NCI-H1417 treated with DMSO at 0.1 percent for 48 hours (cell line): ENCODE measurements at places on chromosomes 1 and 21.

GRCh38 chr1:228317411-228317828, 89.2 kb downstream of the TRIM11 start:
- no peak for DNase-seq

DNA sequence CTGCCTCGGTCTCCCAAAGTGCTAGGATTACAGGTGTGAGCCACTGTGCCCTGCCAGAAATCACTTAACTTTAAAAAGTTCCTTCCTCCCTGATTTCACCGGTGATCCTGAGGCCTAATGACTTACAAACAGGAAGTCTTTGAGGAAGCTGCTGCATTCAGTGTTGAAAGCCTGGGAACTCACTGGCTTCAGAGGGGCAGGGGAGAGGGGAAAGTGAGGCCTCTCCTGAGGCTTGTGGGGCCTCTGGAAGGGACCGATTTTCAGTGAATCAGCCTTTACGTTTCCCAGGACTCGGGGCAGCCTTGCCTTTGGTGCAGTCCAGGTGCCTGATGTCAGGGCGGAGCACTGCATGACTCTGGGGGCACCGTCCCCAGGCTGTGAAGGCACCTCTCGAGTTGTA, 30.1 kb upstream of the ARHGEF10L start:
- DNase-seq = no peak

- DNase-seq = no peak
Measured at GRCh38 chr1:12031039-12031980, 12.0 kb downstream of the MIIP start.

- no peak for DNase-seq
Measured at GRCh38 chr1:58895559-58896145, 111.8 kb upstream of the JUN start.

DNA sequence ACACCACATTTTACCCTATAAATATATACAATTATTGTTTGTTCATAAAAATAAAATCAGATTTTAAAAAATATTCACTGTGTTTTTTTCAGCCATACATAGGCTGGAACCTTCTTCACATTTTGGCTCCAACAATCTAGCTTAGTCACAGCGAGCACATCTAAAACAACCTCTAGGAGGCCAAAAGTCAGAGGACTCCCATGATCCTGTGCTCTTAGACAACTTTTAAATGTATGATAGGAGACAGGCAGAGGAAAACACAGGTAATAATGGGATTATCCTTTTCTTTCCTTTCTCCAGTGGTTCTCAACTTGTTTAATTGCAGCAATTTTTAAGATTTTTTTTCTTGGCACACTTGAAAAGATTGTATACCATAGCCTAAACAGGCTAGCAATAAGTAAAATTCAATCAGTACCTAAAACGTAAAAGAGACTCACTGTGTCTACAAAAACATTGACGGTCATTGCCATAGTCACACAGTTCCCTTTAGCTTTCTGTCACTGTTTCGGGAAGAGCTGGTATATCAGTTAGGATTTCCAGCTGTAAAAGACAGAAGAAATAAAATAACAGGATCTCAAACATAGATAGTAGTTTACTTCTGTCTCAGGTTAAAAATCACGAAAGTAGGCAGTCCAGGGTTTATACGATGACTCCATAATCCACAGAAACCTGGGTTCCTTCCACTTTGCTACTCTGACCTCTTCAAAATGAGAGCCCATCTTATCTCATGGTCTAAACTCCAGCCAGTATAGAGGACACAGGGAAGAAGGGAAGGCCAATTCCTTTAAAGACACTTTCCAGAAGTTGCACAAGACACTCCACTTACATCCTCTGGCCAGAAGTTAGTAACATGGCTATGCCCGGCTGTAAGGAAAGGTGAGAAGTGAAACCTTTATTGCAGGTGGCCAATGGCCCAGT, 39.2 kb upstream of the CR1L start:
- no peak for DNase-seq

DNA sequence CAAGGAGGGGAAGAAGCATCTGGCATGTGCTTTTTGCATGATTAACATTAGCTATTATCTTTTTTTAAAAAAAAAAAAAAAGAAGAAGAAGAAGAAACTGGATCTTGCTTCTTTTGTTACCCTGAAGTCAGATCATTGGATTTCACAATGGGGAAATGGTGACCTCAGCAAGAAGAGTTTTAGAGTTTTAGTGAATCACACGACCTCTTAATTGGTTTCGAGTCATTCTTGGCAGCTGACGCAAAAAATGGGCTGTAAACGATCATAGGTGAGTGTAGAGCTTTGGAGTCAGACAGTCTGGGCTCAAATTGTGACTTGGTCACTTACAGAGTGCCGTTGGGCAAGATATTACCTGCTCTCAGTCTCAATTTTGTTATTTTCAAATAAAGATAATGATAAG, 33.3 kb upstream of the PGBD5 start:
- no peak for DNase-seq

DNA sequence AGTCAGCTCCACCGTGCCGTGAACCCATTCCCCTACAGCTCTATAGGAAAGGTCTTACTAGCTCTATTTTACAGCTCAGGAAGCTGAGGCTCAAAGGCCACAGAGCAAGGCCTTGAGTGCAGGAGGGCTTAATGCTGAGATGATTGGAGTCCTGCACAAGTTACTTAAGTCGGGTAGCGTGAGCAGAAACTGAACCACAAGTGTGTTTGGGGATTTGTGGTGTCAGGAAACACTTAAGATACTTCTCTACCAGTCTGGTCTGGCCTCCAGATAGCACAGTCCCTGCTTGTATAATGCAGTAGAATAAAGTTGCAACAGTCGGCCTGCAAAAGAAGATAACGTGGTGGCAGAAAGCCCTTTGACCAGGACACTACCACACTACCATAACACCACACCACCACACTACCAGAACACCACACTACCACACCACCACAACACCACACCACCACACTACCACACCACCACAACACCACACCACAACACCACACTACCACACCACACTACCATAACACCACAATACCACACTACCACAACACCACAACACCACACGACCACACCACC, 118.1 kb downstream of the SPSB1 start:
- no peak for DNase-seq

DNA sequence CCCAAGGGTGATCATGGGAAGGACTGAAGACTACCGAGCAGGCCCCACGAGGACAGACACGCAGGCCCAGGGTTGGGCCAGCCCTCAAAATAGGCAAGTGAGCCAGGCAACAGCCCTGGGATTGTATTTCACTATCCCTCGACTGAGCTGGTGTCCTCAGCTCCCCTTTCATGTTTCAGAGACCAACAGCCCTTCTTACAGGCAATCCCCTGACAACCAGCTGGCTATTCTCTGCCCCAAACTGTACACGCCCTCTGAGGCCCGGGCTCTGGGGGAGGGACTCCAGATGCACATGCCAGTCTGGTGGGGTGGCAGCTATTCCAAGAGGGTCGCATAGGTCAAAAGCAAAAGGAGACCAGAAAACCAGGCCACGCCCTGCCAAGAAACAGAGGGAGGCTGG, 243.0 kb downstream of the TOMM20 start:
- DNase-seq = no peak

DNA sequence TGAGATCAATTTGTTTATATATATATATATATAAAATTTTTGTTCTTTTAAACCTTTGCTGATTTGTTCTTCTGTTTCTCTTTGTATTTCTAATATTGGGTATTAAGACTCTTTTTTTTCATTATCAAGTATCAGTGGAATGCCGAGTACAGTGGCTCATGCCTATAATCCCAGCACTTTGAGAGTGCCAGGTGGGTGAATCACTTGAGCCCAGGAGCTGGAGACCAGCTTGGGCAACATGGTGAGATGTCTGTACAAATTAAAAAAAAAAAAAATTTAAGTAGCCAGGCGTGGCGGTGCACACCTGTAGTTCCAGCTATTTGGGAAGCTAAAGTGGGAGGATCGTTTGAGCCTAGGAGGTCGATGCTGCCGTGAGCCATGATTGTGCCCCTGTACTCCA, 67.1 kb downstream of the MAST2 start:
- DNase-seq = no peak

- no peak for DNase-seq
Measured at GRCh38 chr1:26017606-26018005, 4.0 kb upstream of the EXTL1 start.

DNA sequence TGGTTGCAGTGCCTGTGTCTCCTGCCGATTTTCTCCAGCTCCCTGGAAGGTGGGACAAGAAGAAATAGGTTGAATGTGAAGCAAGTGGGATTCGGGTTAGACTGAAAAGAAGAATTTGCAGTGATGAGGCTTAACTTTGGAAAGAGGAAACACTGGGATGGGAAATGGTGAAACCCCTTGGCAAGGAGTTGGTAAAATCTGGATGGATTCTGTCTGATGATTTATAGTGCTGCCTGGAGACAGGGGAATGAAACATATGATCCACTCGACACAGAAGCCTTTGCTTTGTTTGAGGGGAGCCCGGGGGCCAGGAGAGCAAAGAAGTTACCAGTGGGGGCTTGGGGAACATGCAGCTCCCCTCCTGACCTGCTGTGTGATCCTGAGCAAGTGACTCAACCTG, 67.2 kb downstream of the UBIAD1 start:
- no peak for DNase-seq

DNA sequence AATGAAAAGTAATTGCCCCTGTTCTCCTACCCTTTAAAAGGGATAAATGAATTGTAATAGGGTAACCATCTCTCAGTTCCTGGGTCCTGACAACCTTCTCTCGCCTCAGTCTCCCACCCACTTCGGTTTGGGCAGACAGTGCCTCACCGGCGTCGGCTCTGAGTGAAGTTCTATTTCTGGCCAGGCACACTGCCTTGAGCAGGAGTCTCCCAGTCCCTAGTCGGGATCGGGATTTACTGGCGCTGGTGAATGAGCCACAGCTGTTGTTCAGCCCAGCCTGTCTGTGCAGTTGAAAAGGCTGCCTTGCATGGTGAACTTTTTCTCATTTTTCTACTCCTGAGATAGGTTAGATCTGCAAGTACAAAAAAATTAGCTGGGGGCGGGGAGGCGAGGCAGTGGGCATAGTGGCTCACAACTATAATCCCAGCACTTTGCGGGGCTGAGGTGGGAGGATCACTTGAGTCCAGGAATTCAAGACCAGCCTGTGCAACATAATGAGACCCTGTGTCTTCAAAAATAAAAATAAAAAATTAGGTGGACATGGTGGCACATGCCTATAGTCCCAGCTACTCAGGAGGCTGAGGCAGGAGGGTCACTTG, 7.4 kb downstream of the PLEKHM2 start:
- DNase-seq = no peak

- DNase-seq = peak; percentile 94
Measured at GRCh38 chr1:39845569-39846566, 37.4 kb downstream of the TRIT1 start.

- no peak for DNase-seq
Measured at GRCh38 chr1:178486100-178487069, 10.4 kb downstream of the CLEC20A start.

DNA sequence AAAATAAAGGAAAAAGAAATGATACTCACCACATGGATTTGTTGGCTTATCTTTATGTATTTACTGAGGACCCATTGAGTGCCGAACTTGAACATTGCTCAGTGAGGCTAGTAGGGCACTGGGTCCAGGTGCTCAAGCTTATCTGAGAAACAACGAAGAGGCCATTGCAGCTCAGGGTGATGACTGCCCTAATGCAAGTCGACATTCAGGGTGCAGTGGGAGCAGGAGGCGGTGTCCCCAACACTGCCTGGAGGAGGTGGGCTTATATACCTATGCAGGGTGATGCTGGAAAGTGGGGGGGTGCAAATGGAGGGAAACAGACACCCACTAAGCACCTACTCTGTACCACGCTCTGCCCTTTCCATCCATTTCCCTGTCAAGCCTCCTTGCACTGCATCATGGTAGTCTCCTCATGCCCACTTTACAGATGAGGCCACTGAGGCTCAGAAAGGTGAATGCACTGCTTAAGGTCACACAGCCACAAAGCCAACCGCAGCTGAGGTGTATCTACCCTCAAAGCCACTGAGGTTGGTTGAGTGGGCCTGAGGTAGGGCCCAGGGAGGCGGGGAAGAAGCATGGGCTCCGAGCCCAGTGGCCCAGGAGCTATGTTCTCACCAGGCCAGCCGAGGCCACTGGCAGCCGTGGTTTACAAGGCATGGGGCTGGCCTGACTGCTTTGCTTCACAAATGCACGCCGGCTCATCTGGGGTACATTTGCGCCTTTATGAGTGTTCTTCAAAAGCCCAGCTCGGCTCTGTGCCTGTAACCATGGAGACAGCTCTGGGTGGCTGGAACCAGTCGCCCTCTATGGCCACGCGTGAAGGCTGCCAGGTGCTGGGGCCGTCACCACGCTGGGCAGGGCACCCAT, 103.8 kb downstream of the EPHB2 start:
- DNase-seq = peak; percentile 22

- no peak for DNase-seq
Measured at GRCh38 chr1:84171481-84171880, 27.4 kb downstream of the PRKACB start.

- DNase-seq = no peak
Measured at GRCh38 chr1:61742620-61743430, 545 bp downstream of the PATJ start.

GRCh38 chr1:171226747-171227370, 21.4 kb upstream of the FMO1 start:
- peak; percentile 10 for DNase-seq

DNA sequence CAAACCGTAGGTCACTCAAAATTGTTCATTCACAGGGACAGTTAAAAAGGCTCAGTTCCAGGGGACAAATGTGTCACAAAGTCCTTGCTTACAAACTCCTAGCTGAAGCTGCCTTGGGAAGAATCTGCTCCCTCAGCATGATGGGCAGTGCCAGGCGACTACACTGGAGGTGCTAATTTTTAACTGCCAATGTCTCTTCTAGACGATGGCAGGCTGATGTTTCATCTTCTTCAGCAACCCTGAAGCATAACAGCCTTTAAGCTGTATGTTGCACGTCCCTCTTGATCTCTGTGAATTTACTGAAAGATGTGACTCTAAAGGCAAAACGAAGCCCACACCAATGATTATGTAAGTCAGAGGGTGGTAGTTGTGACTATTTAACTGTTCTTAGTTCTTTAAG, 11.3 kb downstream of the COA7 start:
- no peak for DNase-seq

GRCh38 chr1:60279798-60280197, 206.2 kb upstream of the C1orf87 start:
- no peak for DNase-seq

- DNase-seq = no peak
Measured at GRCh38 chr1:23759277-23759676, 16.0 kb downstream of the ELOA start.

DNA sequence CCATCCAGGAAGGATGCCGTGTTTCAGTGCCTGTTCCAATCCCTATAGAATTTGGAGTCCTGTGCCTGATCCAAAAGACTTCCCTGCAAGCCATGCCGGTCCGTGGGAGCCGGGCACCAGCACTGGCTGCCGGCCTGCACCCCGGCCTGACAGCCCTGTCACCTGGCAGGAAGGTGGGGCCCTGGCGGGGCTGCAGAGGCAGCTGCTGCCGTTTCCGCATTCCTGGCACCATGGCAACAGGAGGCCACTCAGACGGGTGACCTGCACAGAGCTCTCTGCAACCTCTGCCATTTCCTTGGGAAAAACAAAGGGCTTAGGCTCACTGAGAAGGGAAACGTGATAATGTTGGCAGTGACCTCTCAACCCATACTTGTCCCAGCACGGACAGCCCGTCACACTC, 63.2 kb upstream of the TMEM51 start:
- DNase-seq = no peak
